Activated CD4-positive, alpha-beta memory T cell treated with anti-CD3 and anti-CD28 coated beads, Interleukin-2, amount 10 ng/mL, durations not matched to agents 7 days and 5 days (primary cell): ENCODE measurements at places on chromosomes 1 and 21. TPM values are rescaled to one million over a fixed set of nuclear protein-coding genes. Genes with fewer than 3 reads are reported as not detected.

- DNase-seq, result no peak
These were observed 26.6 kb upstream of the COL18A1 start for GRCh38 chr21:45378258-45378966.

GRCh38 chr1:198423673-198424072, 116.8 kb downstream of the ATP6V1G3 start:
- no peak for DNase-seq

- peak; percentile 11 for DNase-seq
These were observed 18.4 kb upstream of the COL6A2 start for GRCh38 chr21:46079352-46080170.

Gene SEC16B
- not detected for total RNA-seq

Gene LHX8
- not detected for total RNA-seq

- DNase-seq, result no peak
These were observed 28.6 kb upstream of the PRSS38 start for GRCh38 chr1:227786673-227787512.

DNA sequence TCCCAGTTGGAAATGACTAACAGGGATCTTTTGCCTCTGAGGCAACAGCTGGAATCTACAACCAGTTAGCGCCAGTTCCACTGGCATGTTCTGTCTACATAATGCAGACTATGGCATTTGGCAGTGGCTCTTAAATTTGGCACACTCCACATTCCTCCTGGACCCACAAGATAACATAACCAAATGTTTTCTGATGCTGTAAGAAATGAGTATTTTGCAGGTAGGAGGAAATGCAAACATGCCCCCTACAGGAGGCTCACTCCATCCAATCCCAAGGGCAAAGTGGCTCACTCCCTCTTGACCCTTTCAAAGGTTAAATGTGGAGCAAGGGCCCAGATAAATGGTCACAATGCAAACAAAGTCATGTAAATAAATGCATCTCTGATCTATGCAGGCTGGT, 129.2 kb upstream of the PROX1 start:
- no peak for DNase-seq

Gene TFF1
- total RNA-seq, result not detected
